Stimulated activated naive B cell treated with anti-CD40 and anti-IgM and Interleukin-4, amounts not matched to agents 10 μg/mL and 1 μg/mL and 100 μg/mL, for 72 hours (primary cell): ENCODE measurements at places on chromosomes 11 and 22.

GRCh38 chr11:119181677-119182412 is 3.4 kb upstream of the NHERF4 start:
- no peak for DNase-seq

DNA sequence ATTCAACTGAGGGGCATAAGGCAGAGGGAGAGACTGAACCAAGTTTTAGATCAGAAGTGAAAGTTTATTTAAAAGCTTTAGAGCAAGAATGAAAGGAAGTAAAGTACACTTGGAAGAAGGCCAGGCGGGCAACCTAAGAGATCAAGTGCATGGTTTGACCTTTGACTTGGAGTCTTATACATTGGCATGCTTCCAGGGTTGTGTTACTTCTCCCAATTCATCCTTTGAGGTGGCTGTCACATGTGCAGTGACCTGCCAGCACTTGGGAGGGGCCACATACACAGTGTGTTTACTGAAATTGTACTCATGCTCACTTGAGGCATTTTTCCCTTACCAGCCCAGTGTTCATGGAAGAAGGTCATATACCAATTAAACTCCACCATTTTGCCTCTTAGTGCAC is 30.4 kb downstream of the CYP2R1 start:
- DNase-seq, result no peak

DNA sequence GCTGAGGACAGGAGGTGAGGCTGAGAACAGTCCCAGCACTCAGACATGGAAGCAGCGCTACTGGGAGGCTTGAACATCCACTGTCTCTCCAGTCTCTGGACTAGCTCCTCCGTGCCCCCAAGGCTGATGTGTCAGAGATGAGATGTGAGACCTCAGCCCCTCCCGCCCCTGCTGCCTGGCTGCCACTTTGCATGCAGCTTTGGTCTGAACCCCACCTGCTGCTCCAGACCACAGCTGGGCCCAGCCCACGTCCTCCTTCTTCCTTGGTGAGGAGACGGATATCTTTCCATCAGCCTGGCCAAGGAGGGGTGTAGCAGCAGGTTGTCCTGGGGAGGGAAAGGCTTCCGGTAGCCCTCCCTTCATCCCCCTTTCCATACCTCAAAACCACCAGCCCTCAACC is 148.0 kb upstream of the B3GAT1 start:
- no peak for DNase-seq

GRCh38 chr11:27701355-27702105 is 1.3 kb upstream of the BDNF start:
- no peak for DNase-seq

GRCh38 chr11:76658231-76658630 is 12.3 kb downstream of the LRRC32 start:
- no peak for DNase-seq
